MCF 10A (cell line): ENCODE measurements at places on chromosomes 3 and 15.

GRCh38 chr3:149667576-149667975, 9.8 kb upstream of the WWTR1 start:
- no peaks in the 10 kb centered on the region for H3K4me1 ChIP-seq
- no peak for DNase-seq
- no peak overlapping the region for H3K4me3 ChIP-seq

DNA sequence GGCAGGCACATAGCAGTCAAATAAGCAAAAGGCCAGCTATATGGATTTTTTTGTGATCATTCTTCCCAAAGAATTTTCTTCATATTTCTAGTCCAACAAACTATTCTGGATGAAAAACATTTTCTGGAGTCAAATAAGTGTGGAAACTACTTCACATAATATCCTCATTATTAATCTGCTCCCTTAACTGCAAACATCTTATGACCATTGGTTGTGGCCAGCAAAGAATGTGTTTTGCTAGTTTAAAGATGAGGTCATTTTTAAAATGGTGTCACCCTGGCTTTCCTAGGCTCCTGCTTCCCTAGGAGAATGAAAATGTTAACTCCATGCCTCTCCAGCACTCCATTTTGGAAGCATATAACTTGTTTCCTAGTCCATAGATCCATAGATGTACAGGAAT, 118.8 kb downstream of the SST start:
- H3K27me3 ChIP-seq: peaks cover 73% of the 10 kb centered on the region
- peaks cover 6% of the 10 kb centered on the region for H3K4me1 ChIP-seq
- DNase-seq: no peak
- no peak overlapping the region for H3K4me3 ChIP-seq
- no peak overlapping the region for H3K27ac ChIP-seq

GRCh38 chr15:44317423-44318058, 29.0 kb downstream of the GOLM2 start:
- no peak overlapping the region for H3K27ac ChIP-seq
- H3K4me1 ChIP-seq: peaks cover 5% of the 10 kb centered on the region
- no peak overlapping the region for H3K4me3 ChIP-seq
- no peaks in the 10 kb centered on the region for H3K36me3 ChIP-seq

GRCh38 chr3:4720316-4721075, 227.3 kb downstream of the ITPR1 start:
- no peaks in the 10 kb centered on the region for H3K36me3 ChIP-seq
- H3K27ac ChIP-seq: no peak overlapping the region
- H3K27me3 ChIP-seq: no peaks in the 10 kb centered on the region
- H3K4me3 ChIP-seq: no peak overlapping the region
- DNase-seq: peak; percentile 84

GRCh38 chr3:114896978-114897377, 250.1 kb downstream of the ZBTB20 start:
- H3K4me1 ChIP-seq: peaks cover 8% of the 10 kb centered on the region
- no peak overlapping the region for H3K27ac ChIP-seq
- H3K4me3 ChIP-seq: no peak overlapping the region

- H3K36me3 ChIP-seq: no peaks in the 10 kb centered on the region
- no peak for DNase-seq
- no peaks in the 10 kb centered on the region for H3K27me3 ChIP-seq
- no peak overlapping the region for H3K4me3 ChIP-seq
- H3K4me1 ChIP-seq: no peaks in the 10 kb centered on the region
Measured at GRCh38 chr15:23566071-23566554, 639 bp downstream of the MKRN3 start.

DNA sequence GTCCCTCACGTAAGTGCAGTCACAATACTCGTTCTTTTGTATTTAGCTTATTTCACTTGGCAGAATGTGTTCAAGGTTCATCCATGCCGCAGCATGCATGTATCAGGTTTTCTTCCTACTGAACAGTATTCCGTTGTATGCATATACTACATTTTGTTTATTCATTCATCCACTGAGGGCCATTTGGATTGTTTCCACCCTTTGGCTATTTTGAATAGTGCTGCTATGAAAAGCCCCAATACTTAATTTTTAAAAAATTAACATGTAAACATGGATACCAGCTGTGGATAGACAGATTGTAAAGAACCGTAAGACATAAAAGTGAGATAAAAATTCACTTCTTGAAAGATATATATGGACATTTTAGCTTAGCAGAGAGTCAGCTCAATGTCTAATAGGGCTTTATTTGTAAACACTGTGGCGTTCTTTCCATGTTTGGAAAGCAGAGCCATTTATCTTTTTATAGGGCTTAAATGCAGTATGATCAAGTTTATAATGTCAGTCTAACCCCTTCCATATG, 115.9 kb downstream of the VPS8 start:
- H3K27me3 ChIP-seq: no peaks in the 10 kb centered on the region
- peaks cover 24% of the 10 kb centered on the region for H3K36me3 ChIP-seq
- H3K4me1 ChIP-seq: no peaks in the 10 kb centered on the region
- no peak for DNase-seq
- no peak overlapping the region for H3K4me3 ChIP-seq

GRCh38 chr3:101779822-101780381, 891 bp downstream of the NXPE3 start:
- DNase-seq: no peak
- peaks cover 16% of the 10 kb centered on the region for H3K4me1 ChIP-seq
- no peaks in the 10 kb centered on the region for H3K36me3 ChIP-seq
- H3K27ac ChIP-seq: no peak overlapping the region

DNA sequence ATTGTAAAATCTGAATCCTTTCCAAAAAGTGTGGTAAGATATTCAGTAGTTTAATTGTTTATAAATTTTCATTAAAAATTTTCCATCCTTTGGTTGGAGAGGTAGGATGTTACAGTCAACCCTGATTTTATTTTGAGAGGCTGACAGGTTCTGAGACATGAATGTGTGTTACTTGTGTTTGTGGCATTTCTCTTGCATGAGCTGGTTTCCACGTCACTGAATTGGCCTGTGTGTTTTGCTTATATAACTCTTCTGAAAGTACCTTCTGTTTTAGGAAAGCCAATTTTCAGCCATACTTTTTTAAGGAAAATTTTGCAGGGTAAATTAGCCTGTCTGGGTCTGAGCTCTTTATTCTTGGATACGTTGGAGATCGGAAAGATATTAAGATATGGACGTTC, 30.7 kb downstream of the PXYLP1 start:
- no peak for DNase-seq
- H3K36me3 ChIP-seq: no peaks in the 10 kb centered on the region
- H3K4me1 ChIP-seq: no peaks in the 10 kb centered on the region
- H3K27ac ChIP-seq: no peak overlapping the region
- no peak overlapping the region for H3K4me3 ChIP-seq

DNA sequence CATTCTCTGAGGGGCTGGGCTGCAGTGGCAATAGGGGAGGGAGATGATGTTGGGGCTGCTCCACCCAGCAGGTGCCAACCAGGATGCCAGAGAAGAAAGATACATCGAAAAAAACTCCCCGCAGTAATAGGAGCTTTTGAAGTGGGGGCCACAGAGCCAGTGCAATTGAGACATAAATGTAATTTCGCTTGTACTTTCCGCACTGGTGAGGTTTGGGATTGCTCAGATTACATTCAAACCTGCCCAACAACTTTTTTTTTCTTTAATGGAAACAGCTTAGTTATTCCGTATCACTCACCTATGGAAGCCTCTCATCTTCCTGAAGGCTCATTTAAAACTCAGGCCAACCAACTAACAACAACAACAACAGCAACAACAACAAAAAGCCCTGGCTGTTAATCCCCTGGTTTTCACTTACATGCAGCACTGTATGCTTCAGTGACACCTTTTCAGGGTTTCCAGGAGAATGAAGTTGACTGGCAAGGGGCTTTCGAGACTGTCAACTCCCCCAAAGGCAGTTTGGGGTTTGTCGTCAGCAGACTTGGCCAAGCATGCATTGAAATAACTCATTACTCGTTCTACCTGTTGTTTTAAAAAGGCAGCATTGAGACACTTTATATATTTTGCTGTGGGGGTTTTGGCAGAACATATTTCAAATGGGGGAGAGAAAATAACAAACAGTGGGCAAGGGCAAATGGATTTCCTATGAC, 163.8 kb downstream of the EBLN2 start:
- no peak overlapping the region for H3K27ac ChIP-seq
- H3K4me3 ChIP-seq: no peak overlapping the region
- H3K36me3 ChIP-seq: no peaks in the 10 kb centered on the region
- H3K4me1 ChIP-seq: peaks cover 13% of the 10 kb centered on the region
- no peak for DNase-seq

GRCh38 chr3:177516158-177517011, 319.1 kb upstream of the TBL1XR1 start:
- no peaks in the 10 kb centered on the region for H3K36me3 ChIP-seq
- no peak overlapping the region for H3K4me3 ChIP-seq
- H3K27me3 ChIP-seq: no peaks in the 10 kb centered on the region
- no peak overlapping the region for H3K27ac ChIP-seq
- no peak for DNase-seq

DNA sequence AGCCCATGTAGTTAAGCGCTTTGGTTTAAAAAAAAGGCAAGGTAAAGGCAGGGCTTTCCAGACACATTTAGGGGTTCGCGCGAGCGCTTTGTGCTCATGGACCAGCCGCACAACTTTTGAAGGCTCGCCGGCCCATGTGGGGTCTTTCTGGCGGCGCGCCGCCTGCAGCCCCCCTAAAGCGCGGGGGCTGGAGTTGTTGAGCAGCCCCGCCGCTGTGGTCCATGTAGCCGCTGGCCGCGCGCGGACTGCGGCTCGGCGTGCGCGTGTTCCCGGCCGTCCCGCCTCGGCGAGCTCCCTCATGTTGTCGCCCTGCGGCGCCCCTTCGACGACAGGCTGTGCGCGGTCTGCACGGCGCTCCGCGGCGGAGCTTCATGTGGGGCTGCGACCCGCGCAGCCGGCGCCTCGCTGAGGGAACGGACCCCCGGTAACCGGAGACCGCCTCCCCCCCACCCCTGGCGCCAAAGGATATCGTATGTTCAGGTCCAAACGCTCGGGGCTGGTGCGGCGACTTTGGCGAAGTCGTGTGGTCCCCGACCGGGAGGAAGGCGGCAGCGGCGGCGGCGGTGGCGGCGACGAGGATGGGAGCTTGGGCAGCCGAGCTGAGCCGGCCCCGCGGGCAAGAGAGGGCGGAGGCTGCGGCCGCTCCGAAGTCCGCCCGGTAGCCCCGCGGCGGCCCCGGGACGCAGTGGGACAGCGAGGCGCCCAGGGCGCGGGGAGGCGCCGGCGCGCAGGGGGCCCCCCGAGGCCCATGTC, 927 bp downstream of the SMAD6 start:
- H3K4me3 ChIP-seq: peak overlapping the region; percentile 79
- H3K27ac ChIP-seq: no peak overlapping the region
- H3K4me1 ChIP-seq: peaks cover 12% of the 10 kb centered on the region
- peaks cover 18% of the 10 kb centered on the region for H3K27me3 ChIP-seq
- no peaks in the 10 kb centered on the region for H3K36me3 ChIP-seq

GRCh38 chr3:39088889-39089288, 18.5 kb downstream of the GORASP1 start:
- no peak overlapping the region for H3K27ac ChIP-seq
- H3K4me1 ChIP-seq: no peaks in the 10 kb centered on the region
- H3K36me3 ChIP-seq: peaks cover 86% of the 10 kb centered on the region
- no peak overlapping the region for H3K4me3 ChIP-seq
- H3K27me3 ChIP-seq: no peaks in the 10 kb centered on the region

DNA sequence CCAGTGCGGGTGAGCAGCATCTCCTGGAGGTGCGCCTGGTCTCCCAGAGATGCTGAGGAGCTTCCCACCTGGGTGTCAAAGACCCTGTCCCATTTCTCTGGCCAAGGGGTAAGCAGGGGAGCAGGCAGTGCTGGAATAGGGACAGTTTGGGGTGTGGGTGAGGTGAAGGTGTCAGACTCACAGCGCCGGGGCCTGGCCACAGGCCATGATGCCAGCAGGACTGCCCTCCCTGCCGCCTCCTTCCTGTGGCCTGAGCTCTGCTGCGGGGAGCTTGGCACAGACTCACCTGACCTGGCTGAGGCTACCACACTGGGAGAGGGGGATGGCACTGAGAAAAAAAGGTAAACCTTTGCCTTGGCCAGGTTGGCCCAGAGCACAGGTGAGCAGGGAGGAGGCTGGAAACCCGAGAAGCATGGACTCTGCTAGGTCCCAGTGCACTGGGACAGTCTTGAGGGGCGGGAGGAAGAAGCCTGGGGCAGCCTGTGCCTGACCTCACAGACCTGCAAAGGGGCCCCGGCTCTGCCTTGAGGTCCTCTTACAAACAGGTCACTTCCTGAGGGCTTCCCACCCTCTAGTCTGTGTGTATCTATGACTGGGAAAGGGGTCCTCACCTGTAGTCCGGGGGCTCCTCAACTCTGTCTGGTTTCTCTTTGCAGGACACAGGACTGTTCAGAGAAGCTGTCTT, 28.2 kb downstream of the GRAMD2A start:
- peak; percentile 53 for DNase-seq
- H3K4me1 ChIP-seq: peaks cover 22% of the 10 kb centered on the region
- H3K27me3 ChIP-seq: no peaks in the 10 kb centered on the region
- no peak overlapping the region for H3K4me3 ChIP-seq

DNA sequence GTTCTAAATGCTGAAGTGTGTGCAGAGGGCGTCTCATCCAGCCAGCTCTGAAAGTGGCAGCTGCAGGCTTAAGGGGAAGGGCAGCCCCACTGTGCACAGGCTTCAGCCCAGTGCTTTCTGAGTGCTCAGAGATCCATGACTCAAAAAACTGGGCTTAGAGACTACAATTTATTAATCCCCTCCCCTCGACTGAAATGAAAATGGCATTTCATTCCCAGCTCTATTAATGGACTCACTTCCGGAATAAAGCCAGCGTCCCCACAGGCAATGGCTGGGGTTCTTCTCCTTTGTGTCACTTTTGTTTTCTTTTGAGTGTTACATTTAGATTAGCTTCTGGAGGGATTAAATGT, 55.5 kb upstream of the PLXNA1 start:
- H3K36me3 ChIP-seq: peaks cover 5% of the 10 kb centered on the region
- no peaks in the 10 kb centered on the region for H3K27me3 ChIP-seq
- no peak for DNase-seq
- H3K4me1 ChIP-seq: peaks cover 35% of the 10 kb centered on the region
- no peak overlapping the region for H3K27ac ChIP-seq

DNA sequence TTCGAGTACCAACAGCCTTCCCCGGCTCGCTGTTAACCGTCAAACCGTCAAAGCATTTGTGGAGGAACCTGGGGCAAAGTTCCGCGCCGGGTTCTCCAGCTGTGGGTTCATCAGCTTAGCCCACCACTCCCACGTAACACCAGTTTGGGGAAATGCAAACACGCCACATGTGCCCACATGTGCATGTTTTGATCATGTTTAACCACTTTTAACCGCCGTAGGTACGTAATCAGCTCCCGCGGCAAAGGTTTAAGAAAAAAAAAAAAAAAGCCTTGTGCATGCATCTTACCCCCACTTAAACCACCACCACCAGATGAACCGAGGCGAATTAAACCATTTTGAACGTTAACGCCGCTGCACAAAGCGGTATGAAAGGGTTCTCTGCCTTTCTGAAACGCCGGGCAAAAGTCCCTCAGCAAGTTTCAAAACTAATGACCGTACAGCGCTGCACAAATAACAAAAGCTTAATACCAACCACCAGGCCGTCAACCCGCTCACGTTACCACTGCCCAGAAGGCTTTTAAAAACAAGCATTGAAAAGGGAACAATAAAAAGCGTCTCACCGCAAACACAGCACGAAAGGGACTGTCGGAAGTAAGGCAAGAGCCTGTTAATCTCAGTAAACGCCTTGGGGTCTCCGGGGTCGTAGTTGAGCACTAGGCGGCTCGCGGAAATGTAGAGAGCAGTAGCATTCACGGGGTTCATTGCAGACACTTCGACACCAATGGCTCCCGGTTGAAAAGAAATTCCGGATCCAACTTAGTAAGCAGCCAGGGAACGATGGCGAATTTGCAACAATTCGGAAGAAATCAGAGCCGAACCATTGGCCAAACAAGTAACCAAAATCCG, 1.5 kb downstream of the MSL2 start:
- H3K4me3 ChIP-seq: peak overlapping the region; percentile 82
- H3K36me3 ChIP-seq: peaks cover 25% of the 10 kb centered on the region
- H3K27me3 ChIP-seq: no peaks in the 10 kb centered on the region
- peak; percentile 34 for DNase-seq

- no peak overlapping the region for H3K27ac ChIP-seq
- H3K36me3 ChIP-seq: peaks cover 6% of the 10 kb centered on the region
- H3K4me3 ChIP-seq: no peak overlapping the region
- peaks cover 4% of the 10 kb centered on the region for H3K4me1 ChIP-seq
Measured at GRCh38 chr15:57321973-57322601, 54.2 kb upstream of the CGNL1 start.
